KG1 (cell line): ENCODE measurements at places on chromosomes 1 and 21.

GRCh38 chr1:110914676-110915075 lies 41.7 kb downstream of the CD53 start:
- DNase-seq: no peak

DNA sequence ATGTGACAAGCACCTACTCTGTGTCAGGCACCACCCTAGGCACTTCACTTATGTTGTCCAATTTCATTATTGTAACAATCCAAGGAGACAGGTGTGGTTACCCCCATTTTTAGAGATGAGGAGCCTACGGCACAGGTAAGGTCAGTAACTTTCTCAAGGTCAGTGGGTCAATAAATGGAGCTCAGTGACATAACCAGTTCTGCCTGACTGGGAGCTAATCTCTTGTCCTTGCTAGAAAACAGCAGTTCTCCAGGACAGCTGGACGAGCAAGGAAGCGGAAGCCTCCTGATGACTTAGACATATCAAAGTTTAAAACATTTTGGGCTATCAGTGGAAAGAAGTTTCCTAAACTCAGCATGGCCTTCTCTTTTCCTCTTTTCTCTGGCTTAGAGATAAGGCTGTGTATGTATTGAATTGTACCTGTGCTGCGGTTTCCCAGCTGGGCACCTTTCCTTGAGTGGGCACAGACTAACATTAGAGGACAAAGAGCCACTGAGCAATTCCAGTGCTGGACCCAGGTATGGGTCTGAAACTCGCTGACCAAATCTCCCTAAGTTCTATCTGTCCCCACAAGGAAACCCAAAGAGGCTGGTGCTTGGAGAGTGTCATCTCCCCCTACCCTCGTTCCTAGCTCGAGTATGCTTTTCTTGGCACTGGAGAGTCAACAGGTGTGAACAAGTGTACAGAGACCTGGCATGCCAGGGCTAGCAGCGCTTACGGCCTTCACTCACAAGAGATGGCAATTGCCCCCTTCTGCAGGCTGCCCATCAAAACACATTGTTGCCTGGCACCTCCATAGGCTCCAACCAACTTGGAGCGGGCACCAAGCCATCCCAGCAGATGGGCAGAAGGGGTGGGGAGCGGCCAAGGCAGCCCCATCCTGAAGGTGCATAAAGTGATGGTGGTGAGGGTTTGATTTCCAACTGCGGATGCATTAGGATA lies 456.1 kb upstream of the PROX1 start:
- DNase-seq: no peak

GRCh38 chr1:170254371-170254770 lies 108.6 kb downstream of the NTMT2 start:
- no peak for DNase-seq

GRCh38 chr1:43423672-43424550 lies 29.8 kb downstream of the HYI start:
- no peak for DNase-seq

DNA sequence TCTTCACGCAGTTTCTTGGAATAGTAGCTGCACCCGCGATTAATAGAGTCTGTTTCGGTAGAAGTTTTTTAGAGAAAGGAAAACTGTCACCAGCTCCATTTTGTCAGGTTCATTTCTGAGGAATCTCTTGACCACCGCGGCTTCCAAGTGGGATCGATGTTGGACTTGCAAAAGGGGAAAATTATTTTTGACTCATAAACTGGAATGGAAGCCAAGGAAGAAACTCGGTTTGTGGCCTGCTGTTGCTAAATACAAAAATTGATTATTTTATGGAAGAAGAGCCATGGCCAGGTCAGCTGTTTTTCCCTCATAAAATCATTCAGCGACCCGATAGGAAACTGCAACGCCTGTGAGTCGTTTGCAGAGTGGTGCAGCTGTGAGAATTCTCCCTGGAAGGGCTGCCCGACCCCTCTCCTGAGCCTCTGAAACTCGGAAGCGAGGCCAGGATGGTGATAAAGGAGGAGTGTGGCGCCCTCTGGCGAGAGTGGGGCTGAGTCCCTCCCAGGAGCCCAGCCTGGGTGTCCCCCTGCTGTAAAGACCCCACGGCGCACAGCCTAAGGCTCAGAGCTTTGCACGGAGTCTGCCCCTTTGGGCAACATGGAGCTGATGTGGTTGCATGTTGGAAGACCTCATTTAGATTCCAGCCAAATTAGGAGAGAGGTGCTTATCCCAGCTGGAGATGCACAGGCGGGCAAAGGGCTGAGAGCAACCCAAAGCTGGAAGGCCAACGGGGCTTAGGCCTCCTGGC lies 83.6 kb upstream of the SLC25A33 start:
- no peak for DNase-seq

GRCh38 chr1:151594143-151594625 lies 17.7 kb upstream of the SNX27 start:
- DNase-seq: no peak

GRCh38 chr1:180791806-180792205 lies 120.9 kb upstream of the KIAA1614 start:
- DNase-seq: no peak

DNA sequence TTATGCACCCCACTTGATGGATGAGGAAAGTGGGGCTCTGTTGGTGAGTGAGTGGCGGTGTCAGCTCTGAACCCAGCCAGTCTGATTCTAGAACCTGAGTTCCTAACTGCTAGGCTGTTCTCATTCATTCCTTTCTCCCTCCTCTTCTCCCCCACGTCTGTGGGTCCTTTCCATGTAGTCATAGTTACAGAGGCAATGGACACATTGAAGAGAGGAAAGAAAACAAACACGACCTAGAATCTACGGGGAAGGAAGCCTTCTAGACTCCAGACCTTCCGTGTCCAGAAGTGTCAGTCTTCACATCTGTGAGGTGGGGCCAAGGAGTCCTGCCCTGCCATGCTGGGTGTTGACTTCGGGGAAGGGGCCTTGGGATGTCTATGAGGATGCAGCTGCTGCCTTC lies 115.8 kb upstream of the WNT4 start:
- no peak for DNase-seq
